ENCODE measurements at places on chromosomes 11 and 22. TPM values are rescaled to one million over a fixed set of nuclear protein-coding genes. Genes with fewer than 3 reads are reported as not detected.

The SLC25A18 gene
- total RNA-seq: not detected

The CASP5 gene
- total RNA-seq: not detected

The GPR137 gene
- 25.3 TPM for total RNA-seq

The OR6T1 gene
- total RNA-seq: not detected

The SLC37A2 gene
- total RNA-seq: 0.68 TPM

The TSPAN18 gene
- total RNA-seq: 7.5 TPM

The CLTCL1 gene
- 0.58 TPM for total RNA-seq

The FKBP2 gene
- total RNA-seq: 33.0 TPM

The XBP1 gene
- 229 TPM for total RNA-seq

The RAG2 gene
- total RNA-seq: not detected

The APOBEC3H gene
- 82.8 TPM for total RNA-seq

The MISFA gene
- total RNA-seq: not detected

The TIMP3 gene
- not detected for total RNA-seq

The SLC2A11 gene
- 6.7 TPM for total RNA-seq

The PGA5 gene
- not detected for total RNA-seq

The APBB1 gene
- 52.4 TPM for total RNA-seq

The SPI1 gene
- total RNA-seq: not detected

The OR9G1 gene
- total RNA-seq: not detected

The LRRC74B gene
- not detected for total RNA-seq

The PRAME gene
- not detected for total RNA-seq

The PPP6R3 gene
- total RNA-seq: 120 TPM

The SGSM1 gene
- total RNA-seq: not detected

The SPTBN2 gene
- total RNA-seq: not detected

The TMPRSS13 gene
- total RNA-seq: 2.5 TPM

The ARHGAP42 gene
- total RNA-seq: 0.50 TPM

The TCP11L1 gene
- total RNA-seq: 21.0 TPM
